Kasumi-1 (cell line): ENCODE measurements at places on chromosomes 4 and X.

- no peak for DNase-seq
Observed at GRCh38 chr4:3034231-3034630, 40.1 kb downstream of the HTT-AS start.

GRCh38 chr4:71906096-71906495, 122.2 kb upstream of the GC start:
- no peak for DNase-seq

DNA sequence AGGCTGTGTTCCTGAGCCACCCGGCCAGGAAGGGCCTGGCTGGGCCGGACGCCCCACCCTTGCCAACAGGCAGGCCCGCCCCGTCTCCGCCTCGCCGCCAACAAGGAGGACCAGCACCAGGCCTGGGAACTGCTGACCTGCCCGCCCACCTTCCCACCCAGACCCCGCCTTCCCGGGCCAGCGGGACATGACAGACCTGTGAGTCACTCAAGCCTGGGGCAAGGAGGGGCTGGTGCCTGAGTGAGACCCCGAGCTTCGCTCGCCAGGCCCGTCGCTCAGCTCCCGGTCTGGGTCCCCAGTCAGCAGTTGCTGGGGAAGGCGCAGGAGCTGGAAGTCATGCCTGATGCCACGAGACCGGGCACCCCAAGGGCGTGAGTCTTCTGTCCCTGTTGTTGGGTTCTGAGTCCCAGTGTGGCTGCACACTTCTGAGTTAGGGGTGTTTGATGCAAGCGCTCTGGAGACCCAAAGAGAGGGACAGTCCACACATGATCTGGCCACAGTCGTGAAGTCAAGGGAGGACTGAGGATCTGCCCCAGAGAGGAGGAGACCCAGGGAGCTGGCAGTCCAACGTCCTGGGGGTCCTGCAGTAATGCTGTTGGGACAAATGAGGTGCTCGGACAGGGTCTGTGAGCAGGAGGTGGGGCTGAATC, at the start of gene DNASE1L1:
Gene DNASE1L1, minus strand, starts transcription at position 33 of the 650 bp plus-strand sequence. CDS start 3,686 bp downstream, outside the sequence.
- peak; percentile 65 for DNase-seq

- DNase-seq: no peak
Observed at GRCh38 chrX:31516527-31516926, 444.7 kb upstream of the FTHL17 start.

GRCh38 chr4:7771056-7771455, 168.6 kb downstream of the AFAP1 start:
- no peak for DNase-seq

GRCh38 chr4:72418458-72418857, 150.6 kb downstream of the ADAMTS3 start:
- DNase-seq: peak; percentile 86

DNA sequence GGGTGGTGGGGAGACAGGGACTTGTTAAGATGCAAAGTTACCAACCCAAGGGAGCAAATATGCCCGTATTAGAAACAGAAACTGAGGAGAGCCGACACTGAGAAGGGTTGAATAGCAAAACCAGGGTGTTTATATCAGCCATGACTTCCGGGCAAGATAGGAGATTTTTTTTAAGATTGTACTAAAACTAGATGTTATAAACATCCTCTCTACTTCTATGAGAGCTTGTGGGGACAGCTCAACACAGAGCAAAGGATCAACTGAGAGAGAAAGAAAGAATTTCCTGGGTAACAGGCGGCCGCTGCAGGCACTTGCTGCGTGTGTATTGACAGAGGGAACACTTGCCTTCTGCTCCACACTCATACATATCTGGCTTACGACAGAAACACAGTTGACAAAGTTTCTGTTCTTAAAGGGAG, 49.1 kb upstream of the FBXW7 start:
- no peak for DNase-seq

DNA sequence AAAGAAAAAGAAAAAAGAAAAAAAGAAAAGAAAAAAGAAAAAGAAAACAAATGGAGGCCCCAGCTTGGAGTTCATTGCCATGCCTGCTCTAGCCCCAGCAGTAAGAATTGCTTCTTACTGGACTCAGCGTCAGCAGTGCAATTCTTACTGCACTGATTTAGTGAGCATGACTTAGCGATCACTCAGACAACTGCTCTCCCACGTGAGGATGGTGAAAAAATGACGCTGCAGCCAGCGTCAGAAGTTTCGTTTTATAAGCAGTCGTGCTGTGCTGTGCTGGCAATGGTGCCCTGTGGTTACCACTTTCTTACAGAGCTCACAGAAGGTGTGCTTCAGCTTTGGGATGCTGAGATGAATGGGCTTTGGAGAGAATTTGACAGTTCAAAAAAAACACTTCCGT, 68.3 kb upstream of the DDX3X start:
- no peak for DNase-seq

DNA sequence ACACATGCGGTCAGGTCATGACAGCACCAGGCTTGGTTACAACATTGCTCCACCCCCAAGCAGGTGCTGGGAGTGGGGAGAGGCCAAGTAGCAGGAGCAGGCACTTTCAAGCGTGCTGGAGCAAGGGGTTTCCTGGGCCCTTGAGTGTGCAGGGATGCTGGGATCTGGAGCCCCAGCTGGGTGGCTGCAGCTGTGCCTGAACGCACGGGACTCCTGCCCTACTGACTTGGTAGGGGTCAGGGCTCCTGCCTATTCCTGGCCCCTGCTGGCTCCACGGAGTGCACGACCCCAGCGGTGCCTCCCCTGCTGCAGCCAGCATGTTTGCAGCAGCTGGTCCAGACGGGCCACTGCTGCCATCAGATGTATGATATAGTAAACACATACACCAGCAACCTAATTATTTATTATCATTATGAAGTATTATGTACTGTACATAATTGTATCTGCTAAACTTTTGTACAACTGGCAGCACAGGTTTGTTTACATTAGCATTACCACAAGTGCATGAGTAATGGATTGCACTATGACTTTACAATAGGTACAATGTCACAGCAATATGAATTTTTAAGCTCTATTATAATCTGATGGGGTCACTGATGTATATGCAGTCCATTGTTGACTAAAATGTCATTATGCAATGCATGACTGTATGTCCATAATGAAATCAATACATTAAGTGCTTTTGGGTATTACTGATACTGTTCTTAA, 620.6 kb downstream of the RAPGEF2 start:
- no peak for DNase-seq

DNA sequence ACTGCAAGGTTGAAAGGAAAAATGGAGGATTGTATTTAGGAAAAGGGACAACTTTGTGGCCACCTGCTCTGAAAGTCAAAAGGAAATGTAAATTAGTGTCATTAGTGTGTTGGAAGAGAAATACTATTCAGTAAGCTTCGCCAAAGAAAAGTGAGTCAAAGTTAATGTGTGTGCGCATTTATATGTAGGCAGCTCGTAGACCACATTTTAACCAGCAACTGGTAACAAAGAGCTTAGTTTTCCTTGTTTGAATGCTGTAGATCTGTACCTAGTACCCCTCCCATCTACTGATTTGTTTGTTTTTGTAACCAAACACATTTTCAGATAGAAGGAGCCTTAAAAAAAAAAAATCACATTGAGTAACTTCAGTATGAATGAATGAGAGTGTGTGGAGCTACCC, 69.3 kb downstream of the GPAT3 start:
- no peak for DNase-seq

DNA sequence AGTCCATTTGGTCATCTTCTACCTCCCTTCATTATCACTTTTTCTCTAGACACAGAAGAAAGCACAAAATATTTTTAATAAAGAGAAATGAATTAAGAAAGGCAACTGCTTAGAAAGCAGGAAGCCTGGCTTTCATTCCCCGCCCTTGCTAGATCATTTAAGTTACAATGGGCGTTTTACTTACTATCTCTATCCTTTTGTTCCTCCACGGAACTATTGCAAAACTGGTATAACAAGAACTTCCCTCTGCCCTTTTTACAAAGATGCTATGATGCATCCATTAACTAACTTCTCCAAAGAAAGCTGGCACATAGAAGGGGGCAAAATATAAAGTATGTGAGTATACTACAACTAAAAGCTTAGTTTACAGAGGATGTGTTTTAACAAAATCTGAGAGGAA, 434.5 kb upstream of the FTHL17 start:
- DNase-seq: no peak

GRCh38 chr4:53658029-53658428, 66.7 kb upstream of the LNX1 start:
- DNase-seq: no peak

DNA sequence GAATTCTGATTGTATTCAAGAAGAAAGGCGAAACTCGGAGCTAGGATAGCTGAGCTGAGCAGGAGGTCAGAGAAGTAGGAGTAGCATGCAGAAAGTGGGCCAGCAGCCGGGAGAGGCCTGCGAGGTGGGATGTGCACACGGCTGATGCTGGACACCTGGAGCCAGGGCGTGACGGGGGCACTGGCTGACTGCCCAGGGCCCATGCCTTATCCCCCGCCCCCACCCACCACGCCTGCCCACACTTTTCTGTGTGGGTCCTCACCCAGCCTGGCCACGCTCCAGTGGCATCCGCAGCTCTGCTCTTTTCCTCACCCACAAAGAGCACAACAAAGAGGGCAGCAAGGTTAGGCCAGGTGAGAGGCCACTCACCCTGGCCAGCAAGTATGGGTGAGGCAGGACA, 30.0 kb upstream of the IRF2 start:
- no peak for DNase-seq

GRCh38 chrX:45602151-45602550, 401.5 kb upstream of the DIPK2B start:
- DNase-seq: no peak

DNA sequence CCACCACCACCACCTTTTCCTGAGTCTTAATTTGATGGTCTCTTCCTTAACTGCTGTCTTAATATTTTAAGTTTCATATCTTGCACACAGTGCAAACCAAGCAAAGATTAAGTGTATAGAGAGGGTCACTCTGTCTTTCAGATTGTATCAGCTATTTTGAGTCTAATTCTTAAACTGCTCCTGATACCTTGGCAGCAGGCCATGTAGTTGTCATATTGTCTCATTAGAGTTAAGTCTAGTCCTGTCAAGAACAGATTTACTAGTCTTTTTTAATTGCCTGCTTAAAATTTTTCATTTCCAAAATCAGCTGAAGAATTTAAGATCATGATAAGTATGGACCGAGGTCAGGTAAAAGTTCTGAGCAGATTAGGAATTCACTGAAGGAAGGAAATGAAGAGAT, 51.5 kb downstream of the FHIP1A start:
- no peak for DNase-seq

GRCh38 chr4:107044170-107044569, 8.1 kb upstream of the DKK2 start:
- DNase-seq: no peak

DNA sequence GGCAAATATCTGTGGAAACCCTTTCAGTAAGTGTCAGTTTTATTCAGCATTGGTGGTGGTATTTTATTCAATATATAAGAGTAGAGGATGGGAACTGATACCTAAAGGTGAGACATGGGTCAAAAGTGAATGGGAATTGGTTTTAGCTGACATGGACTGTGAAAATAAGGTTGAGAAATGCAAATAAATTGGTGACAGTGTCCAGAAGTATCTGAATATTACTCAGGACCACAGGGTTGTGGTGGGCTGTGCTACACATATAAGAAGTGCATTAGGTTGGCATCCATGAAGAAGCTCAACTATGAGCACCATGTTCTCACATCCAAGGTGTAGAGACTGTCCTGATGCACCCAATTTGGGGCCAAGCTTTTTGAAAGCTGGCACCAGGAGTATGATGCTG, 45.0 kb downstream of the ETDC start:
- no peak for DNase-seq

DNA sequence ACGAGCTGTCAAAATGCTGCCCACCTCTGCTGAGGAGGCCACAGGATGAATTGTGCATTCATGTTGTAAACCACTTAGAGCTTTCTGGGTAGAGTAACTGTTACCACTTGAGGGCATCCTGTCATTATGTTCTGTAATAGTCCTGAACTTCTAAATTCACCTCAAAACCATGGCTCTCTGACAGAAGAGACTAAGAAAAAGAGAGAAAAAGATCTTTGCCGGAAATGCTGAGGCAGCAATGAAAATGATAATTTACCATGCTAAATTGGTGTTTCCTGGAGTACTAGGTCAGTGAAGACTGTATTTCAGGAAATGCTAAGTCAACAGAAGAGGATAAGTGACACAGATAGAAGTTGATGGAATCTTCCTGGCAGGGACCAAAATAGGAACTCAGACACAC, 942.3 kb upstream of the SLIT2 start:
- peak; percentile 36 for DNase-seq

GRCh38 chrX:31487951-31488350, 416.1 kb upstream of the FTHL17 start:
- DNase-seq: no peak
